ENCODE measurements at places on chromosomes 12 and 14.

DNA sequence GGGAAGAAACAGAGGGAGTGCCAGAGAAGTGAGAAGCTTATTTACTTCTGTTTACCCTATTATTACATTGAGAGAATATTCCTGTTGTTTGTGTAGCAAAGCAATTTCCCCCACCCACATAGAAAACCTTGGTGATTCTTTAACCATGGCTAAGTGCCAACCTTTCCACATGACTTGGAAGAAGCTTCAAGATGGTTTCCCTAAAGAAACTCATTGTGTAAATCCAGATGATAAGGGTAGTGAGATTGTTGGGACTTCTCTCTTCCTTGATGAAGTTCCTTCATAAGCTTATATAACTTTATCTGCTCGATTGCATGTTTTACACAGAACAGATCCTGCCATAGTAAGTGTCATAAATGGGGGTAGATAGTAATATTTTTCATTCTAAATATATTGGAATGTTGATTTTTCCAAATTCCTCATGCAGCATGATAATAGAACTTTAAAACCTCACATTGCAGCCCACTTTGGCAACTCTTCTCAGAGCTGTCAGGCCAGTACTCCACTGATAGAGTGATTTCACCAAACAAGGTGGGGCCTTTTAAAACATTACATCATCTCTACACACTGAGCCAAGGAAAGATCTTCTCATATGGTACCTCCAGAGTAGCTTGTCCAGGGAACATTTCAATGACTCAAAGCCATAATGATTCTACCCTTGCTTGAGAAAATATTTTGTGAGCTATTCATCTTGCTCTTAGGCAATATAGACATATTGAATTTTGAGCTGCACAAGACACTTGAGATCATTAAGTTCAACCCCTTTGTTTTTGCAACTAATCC is 47.8 kb upstream of the KIF21A start:
- no peak for DNase-seq

DNA sequence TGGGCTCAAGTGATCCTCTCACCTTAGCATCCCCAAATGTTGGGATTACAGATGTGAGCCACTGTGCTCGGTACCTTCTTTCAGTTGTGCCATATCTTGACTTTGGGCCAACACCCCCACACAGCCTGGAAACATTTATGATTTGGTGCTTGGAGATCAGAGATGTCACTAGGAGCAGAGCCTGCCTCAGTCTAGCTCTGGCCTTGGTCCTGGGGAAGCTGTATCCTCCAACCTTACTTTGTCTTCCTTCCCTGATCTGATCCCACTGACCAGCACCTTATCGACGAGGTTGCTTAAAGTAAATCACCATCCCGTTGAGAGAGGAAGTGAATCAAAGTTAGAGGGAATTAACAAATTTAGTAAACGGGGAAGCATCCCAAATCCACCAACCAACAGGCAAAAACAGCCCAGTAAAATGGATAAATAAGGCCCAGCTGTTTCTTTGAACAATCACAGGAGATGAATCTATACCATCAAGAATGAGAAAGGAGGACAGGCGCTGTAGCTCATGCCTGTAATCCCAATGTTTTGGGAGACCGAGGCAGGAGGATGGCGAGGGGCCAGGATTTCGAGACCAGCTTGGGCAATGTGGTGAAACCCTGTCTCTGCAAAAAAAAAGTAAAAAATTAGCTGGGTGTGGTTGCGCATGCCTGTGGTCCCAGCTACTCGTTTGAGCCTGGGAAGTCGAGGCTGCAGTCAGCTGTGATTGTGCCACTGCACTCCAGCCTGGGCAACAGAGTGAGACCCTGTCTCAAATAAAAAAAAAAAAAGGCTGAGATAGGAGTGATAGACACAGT is 3.4 kb downstream of the PLBD2 start:
- no peak for DNase-seq

GRCh38 chr14:95291859-95292542 is 27.7 kb downstream of the CLMN start:
- DNase-seq = no peak

GRCh38 chr14:99768381-99768780 is 24.8 kb upstream of the EML1 start:
- no peak for DNase-seq

DNA sequence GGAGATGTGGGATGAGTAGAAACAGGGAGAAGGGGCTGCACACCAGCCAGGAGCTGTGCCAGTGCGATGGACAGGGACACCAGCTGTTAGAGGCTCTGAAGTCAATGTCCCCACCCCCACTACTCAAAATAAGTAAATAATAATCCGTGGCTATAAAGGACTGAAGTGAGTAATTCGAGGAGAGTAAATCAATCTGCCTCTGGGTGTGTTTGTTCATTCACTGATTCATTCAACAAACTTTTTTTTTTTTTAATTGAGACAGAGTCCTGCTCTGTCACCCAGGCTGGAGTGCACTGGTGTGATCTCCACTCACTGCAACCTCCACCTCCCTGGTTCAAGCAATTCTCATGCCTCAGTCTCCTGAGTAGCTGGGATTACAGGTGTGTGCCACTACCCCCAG is 363.6 kb downstream of the TMEM132D start:
- DNase-seq = no peak

All from GM03348 (cell line).